ENCODE measurements at places on chromosomes 12 and 14. TPM values are rescaled to one million over a fixed set of nuclear protein-coding genes. Genes with fewer than 3 reads are reported as not detected.

- H3K27me3 ChIP-seq: no peaks in the 10 kb centered on the region
- DNase-seq: no peak
- H3K36me3 ChIP-seq: no peaks in the 10 kb centered on the region
- no peak overlapping the region for H3K4me3 ChIP-seq
- H3K4me1 ChIP-seq: no peaks in the 10 kb centered on the region
Measured at GRCh38 chr14:38838049-38838978, 264.7 kb downstream of the SEC23A start.

The FAM186B gene
- 0.10 TPM for polyA plus RNA-seq

GRCh38 chr12:120257041-120257821 lies 8.3 kb downstream of the PXN start:
- H3K36me3 ChIP-seq: no peaks in the 10 kb centered on the region
- DNase-seq: no peak
- no peaks in the 10 kb centered on the region for H3K27me3 ChIP-seq
- no peak overlapping the region for H3K4me3 ChIP-seq

GRCh38 chr14:81187832-81188522 lies 32.8 kb downstream of the GTF2A1 start:
- H3K4me3 ChIP-seq: no peak overlapping the region
- peaks cover 58% of the 10 kb centered on the region for H3K36me3 ChIP-seq
- H3K27me3 ChIP-seq: no peaks in the 10 kb centered on the region
- no peak overlapping the region for H3K27ac ChIP-seq

The CLEC12A gene
- polyA plus RNA-seq: 5.8 TPM

The SYNDIG1L gene
- polyA plus RNA-seq: 0.14 TPM

The HOXC10 gene
- not detected for polyA plus RNA-seq

The TUNAR gene
- 0.04 TPM for polyA plus RNA-seq

DNA sequence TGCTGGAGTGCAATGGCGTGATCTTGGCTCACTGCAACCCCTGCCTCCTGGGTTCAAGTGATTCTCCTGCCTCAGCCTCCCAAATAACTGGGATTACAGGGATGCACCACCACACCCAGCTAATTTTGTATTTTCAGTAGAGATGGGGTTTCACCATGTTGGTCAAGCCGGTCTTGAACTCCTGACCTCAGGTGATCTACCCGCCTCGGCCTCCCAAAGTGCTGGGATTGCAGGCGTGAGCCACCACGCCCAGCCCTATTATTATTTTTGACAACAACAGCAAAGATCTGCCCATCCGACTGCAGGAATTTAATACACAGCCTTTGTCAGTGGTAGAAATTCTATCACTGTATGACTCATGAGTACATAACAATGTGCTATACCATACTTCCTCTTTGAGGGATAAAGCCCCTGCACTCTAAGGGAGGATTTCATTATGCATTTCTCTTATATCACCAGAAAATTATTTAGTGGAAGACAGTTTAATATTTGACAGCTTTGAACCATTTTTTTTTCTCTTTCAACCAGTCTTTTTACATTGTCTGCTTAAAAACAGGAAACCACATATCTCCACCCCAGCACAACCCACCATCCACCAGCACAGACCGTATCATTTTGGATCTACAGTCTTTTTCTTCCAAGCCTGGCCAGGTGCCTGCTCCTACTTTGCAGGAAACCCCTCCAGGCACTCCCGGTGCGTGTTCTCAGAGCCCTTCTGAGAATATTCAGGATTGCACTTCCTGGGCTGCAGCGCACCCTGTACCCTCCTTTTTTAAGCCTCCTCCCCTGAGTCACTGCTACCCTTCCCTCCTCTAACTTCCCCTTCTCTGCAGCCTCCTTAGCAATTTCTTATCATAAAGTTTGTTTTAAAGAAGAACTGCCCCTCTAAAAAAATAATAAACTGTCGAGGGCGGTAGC lies 594 bp downstream of the ARHGDIB start:
- peak overlapping the region; percentile 65 for H3K4me3 ChIP-seq
- H3K27ac ChIP-seq: peak overlapping the region; percentile 93
- H3K4me1 ChIP-seq: peaks cover 71% of the 10 kb centered on the region
- peak; percentile 81 for DNase-seq
- H3K27me3 ChIP-seq: no peaks in the 10 kb centered on the region

The CD4 gene
- polyA plus RNA-seq: 23.3 TPM

GRCh38 chr14:102303664-102304063 lies 1.3 kb downstream of the MOK start:
- no peak overlapping the region for H3K4me3 ChIP-seq
- no peak for DNase-seq
- peaks cover 31% of the 10 kb centered on the region for H3K4me1 ChIP-seq

GRCh38 chr14:68862954-68863594 lies 70.2 kb upstream of the ZFP36L1 start:
- no peaks in the 10 kb centered on the region for H3K27me3 ChIP-seq
- no peaks in the 10 kb centered on the region for H3K4me1 ChIP-seq
- peak; percentile 84 for DNase-seq
- H3K4me3 ChIP-seq: no peak overlapping the region

DNA sequence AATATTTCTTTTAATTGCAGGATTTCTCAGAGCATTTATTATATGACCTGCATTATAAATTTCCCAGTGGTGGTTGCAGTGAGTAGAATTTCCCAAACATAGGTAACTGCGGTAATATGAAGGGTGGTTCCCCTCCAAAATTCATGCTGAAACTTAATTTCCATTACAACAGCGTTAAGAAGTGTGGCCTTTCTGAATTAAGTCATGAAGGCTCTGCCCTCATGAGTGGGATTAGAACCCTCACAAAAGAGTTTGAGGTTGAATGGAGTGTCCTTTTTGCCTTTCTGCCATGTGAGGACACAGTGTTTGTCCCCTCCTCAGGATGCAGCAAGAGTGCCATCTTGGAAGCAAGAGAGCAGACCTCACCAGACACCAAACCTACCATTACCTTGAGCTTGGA lies 233.6 kb downstream of the KTN1 start:
- H3K4me1 ChIP-seq: peaks cover 18% of the 10 kb centered on the region
- no peak overlapping the region for H3K27ac ChIP-seq
- H3K4me3 ChIP-seq: no peak overlapping the region

The INHBC gene
- not detected for polyA plus RNA-seq

DNA sequence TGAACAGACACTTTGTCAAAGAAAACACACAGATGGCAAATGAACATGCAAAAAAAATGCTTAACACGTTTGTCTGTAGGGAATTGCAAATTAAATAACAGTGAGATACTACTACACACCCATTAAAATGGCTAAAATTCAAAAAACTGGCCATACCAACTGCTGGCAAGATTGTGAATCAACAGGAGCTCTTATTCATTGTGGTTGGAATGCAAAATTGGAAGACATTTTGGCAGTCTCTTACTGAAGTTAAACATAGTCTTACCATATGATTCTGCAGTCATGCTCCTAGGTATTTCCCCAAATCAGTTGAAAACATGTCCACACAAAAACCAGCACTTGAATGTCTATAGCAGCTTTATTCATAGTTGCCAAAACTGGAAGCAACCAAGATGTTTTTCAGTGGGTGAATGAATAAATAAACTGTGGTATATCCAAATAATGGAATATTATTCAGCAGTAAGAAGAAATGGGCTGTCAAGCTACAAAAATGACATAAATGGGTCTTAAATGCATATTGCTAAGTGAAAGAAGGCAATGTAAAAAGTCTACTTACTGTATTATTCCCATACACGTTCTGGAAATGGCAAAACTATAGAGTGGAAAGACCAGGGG lies 91.4 kb downstream of the PLEKHA5 start:
- H3K27ac ChIP-seq: no peak overlapping the region
- H3K36me3 ChIP-seq: no peaks in the 10 kb centered on the region
- DNase-seq: no peak
- no peak overlapping the region for H3K4me3 ChIP-seq
- no peaks in the 10 kb centered on the region for H3K27me3 ChIP-seq

The NRIP2 gene
- polyA plus RNA-seq: 1.5 TPM

- H3K36me3 ChIP-seq: no peaks in the 10 kb centered on the region
- no peaks in the 10 kb centered on the region for H3K4me1 ChIP-seq
- H3K27me3 ChIP-seq: no peaks in the 10 kb centered on the region
- no peak for DNase-seq
Measured at GRCh38 chr12:106942775-106943174, 12.9 kb upstream of the TMEM263 start.

DNA sequence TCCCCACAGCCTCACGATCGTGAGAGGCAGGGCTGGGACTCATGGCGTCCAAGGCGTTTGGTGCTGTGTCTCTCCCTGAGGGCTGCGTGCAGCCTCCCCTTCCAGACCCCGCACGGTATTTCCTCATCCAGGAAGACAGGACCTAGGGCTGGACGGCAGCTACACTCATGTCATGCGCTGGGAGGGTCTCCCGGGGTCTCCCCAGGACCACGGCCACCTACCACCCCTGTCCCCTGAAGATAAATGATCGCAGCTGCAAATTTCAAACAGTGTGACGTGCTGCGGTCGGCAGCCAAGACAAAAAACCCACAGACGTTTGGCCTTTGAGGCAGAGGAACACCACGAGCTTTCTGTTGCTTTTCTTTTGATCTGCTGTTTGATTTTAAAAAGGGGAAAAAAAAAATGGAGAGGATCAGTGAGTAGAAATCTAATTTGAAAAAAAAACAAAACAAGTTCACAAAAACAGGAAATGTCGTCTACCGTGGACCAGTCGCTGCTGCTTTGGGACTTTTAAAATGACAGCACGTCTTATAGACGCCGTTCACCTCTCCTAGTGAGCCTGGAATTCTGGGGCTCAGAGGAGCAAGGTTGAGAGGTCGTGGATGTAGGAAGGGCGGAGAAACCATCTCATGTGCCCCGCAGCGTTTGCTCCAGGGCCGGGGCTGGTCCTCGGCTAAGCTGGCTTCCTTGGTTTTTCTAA lies 237.6 kb downstream of the SLC41A2 start:
- H3K4me3 ChIP-seq: peak overlapping the region; percentile 33
- DNase-seq: peak; percentile 85
- peak overlapping the region; percentile 80 for H3K27ac ChIP-seq
- H3K27me3 ChIP-seq: no peaks in the 10 kb centered on the region
- peaks cover 16% of the 10 kb centered on the region for H3K4me1 ChIP-seq
- no peaks in the 10 kb centered on the region for H3K36me3 ChIP-seq

- H3K27ac ChIP-seq: no peak overlapping the region
- H3K4me3 ChIP-seq: no peak overlapping the region
- H3K36me3 ChIP-seq: no peaks in the 10 kb centered on the region
- DNase-seq: no peak
- H3K27me3 ChIP-seq: no peaks in the 10 kb centered on the region
Measured at GRCh38 chr12:21627924-21628323, 23.3 kb upstream of the GYS2 start.

The HOXC6 gene
- 0.16 TPM for polyA plus RNA-seq

DNA sequence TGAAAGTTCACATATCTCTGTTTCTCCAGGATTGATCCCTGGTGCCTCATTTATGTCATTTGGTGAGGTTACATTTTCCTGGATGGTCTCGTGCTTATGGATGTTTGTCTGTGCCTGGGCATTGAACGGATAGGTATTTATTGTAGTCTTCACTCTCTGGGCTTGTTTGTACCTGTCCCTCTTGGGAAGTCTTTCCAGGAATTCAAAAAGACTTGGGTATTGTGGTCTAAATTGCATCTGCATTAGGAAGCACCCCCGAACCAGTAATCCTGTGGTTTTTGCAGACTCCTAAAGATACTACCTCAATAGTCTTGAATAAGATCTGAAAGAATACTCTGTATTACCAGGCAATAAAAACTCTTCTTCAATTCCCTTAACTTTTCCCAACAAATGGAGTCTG lies 720.8 kb downstream of the SLC6A15 start:
- H3K27me3 ChIP-seq: no peaks in the 10 kb centered on the region
- DNase-seq: no peak
- H3K4me1 ChIP-seq: no peaks in the 10 kb centered on the region
- H3K27ac ChIP-seq: no peak overlapping the region

The CIT gene
- 2.0 TPM for polyA plus RNA-seq

DNA sequence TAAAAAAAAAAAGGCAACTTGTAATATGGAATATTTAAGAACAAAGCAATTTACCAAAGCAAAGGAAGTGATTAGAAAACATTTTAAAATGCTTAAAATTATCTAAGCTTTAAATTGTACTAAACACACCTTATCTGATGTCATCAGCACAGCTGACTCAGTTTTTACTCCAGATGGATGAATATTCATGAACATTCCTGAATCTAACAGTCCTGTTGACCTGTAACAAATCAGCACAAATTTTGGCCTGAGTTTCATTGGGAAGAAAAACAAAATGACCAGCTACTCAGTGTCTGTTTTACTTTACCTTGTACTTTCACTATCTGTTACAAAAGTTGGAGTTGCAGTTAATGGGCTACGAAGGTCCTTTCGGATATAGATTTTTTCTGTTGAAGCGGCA lies 16.0 kb downstream of the NR2C1 start:
- H3K27ac ChIP-seq: no peak overlapping the region
- no peaks in the 10 kb centered on the region for H3K4me1 ChIP-seq
- DNase-seq: no peak
- no peak overlapping the region for H3K4me3 ChIP-seq

The CIROP gene
- not detected for polyA plus RNA-seq

The C14orf132 gene
- polyA plus RNA-seq: 3.5 TPM

DNA sequence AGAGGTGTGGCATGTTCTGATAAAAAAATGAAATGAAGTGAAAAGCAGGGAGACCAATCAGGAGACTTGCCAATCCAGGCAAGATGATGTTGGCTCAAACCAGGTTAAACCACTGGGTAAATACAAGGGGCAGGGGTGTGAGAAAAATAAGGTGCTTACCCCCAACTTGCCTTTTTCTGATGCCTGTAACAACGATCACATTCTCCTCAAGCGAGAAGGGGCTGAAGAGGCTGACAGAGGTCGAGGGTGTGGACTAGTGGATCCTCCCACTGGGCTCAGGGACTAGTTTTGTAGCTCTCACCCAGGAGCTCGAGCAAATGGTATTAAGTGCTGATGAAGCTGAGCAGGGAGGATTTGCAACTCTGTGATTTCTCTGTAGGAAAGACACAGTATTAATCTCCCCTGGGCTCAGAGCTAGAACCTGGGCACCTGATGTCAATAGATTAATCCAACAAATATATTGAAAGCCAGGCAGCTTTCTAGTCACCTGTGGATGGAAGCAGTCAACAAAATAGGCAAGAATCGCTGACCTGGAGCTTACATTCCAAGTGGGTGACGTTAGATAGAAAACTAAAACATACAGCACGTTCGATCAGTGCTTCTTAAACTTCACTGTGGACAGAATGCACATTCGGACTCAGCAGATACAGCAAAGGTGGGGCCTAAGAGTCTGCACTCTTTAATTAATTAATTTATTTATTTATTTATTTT lies 15.2 kb upstream of the EAPP start:
- peak; percentile 22 for DNase-seq
- no peaks in the 10 kb centered on the region for H3K27me3 ChIP-seq
- peak overlapping the region; percentile 71 for H3K27ac ChIP-seq
- H3K36me3 ChIP-seq: no peaks in the 10 kb centered on the region
- H3K4me1 ChIP-seq: no peaks in the 10 kb centered on the region

The DLGAP5 gene
- polyA plus RNA-seq: 0.50 TPM

The GPR84 gene
- polyA plus RNA-seq: 0.39 TPM

The ARMH4 gene
- polyA plus RNA-seq: 0.02 TPM

DNA sequence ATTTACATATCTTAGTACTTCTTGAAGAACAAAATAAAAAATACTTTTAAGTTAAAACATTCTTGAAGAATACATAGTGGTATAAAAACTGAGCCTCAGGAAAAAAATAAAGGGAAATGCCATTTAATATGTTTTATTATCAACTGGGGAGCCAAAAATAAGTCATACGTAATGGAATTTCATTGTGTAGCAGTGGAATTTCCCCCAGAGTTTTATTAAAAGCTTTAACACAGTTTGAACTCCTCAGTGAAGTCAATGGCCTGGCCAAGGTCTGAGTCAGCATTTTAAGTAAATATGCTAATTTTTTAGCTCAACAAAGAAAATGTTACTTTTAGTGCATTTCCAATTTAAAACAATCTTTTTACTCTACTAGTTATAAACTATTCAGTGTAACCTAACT lies 350.1 kb upstream of the ATP2B1 start:
- no peaks in the 10 kb centered on the region for H3K27me3 ChIP-seq
- H3K27ac ChIP-seq: no peak overlapping the region
- no peaks in the 10 kb centered on the region for H3K36me3 ChIP-seq
- no peak overlapping the region for H3K4me3 ChIP-seq
- no peak for DNase-seq
- no peaks in the 10 kb centered on the region for H3K4me1 ChIP-seq

Data from spleen (tissue), 13 donors.